ENCODE measurements at places on chromosomes 2 and 18.
A peak's percentile ranks its signal among the peaks of the same experiment; 100 is the strongest.

- H3K4me3 ChIP-seq, result no peak overlapping the region
- H3K27ac ChIP-seq, result no peak overlapping the region
- no peaks in the 10 kb centered on the region for H3K27me3 ChIP-seq
- H3K4me1 ChIP-seq, result peaks cover 14% of the 10 kb centered on the region
- no peaks in the 10 kb centered on the region for H3K36me3 ChIP-seq
Measured at GRCh38 chr2:158513841-158514240, 57.1 kb downstream of the PKP4 start.

DNA sequence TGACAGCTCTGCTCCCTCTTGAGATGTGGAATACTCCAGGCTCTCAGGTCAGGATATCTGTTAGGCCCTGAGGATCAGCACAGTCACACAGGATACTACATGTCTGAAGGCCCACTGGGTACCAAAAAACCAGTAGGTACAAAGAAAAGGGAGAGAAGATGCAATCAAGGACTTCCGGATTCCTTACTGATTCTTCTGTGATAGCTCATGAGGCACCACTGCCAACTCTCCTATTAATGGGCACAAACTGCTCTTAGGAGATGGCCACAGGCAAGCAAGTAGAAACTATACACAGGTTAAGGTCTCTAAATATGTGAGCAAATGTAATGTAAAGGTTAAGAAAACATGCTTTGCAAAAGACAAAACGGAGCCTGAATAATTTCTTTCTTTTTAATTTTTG, 3.5 kb downstream of the TMEM127 start:
- no peaks in the 10 kb centered on the region for H3K36me3 ChIP-seq
- no peaks in the 10 kb centered on the region for H3K27me3 ChIP-seq
- peaks cover 65% of the 10 kb centered on the region for H3K4me1 ChIP-seq
- no peak overlapping the region for H3K27ac ChIP-seq

DNA sequence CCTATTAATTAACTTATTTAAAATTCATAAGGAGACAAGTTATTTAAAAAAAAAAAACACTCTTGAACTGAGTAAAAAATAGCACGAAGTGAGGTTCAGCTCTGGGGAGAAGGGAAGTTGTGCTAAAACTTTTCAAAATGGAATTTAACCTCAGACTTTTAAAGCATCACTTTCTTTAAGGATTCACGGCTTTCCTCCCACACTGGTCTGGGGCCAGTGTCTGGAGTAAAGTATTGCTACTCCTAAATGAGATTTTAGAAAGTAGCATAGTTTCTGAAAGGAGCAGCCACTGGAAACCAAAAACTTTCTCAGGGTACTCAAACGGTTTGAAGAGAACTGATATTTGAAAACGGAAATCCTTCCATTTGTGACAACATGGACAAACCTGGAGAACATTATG, 97.7 kb upstream of the CYP1B1 start:
- H3K4me1 ChIP-seq, result peaks cover 30% of the 10 kb centered on the region
- no peak overlapping the region for H3K27ac ChIP-seq
- no peak overlapping the region for H3K4me3 ChIP-seq
- DNase-seq, result no peak
- no peaks in the 10 kb centered on the region for H3K36me3 ChIP-seq

- H3K36me3 ChIP-seq, result no peaks in the 10 kb centered on the region
- no peak overlapping the region for H3K4me3 ChIP-seq
- H3K27me3 ChIP-seq, result no peaks in the 10 kb centered on the region
- peaks cover 3% of the 10 kb centered on the region for H3K4me1 ChIP-seq
- H3K27ac ChIP-seq, result no peak overlapping the region
- DNase-seq, result no peak
Measured at GRCh38 chr2:71006955-71007799, 12.5 kb upstream of the TEX261 start.

- peak; percentile 92 for DNase-seq
- H3K36me3 ChIP-seq, result no peaks in the 10 kb centered on the region
- H3K4me1 ChIP-seq, result peaks cover 10% of the 10 kb centered on the region
- no peaks in the 10 kb centered on the region for H3K27me3 ChIP-seq
- H3K4me3 ChIP-seq, result peak overlapping the region; percentile 33
- peak overlapping the region; percentile 84 for H3K27ac ChIP-seq
Measured at GRCh38 chr2:74440378-74441169, 1.2 kb downstream of the RTKN start.

- no peak for DNase-seq
- no peak overlapping the region for H3K27ac ChIP-seq
- H3K4me3 ChIP-seq, result no peak overlapping the region
- H3K36me3 ChIP-seq, result no peaks in the 10 kb centered on the region
- H3K4me1 ChIP-seq, result peaks cover 31% of the 10 kb centered on the region
- no peaks in the 10 kb centered on the region for H3K27me3 ChIP-seq
Measured at GRCh38 chr2:239220981-239221396, 179.8 kb downstream of the HDAC4 start.

GRCh38 chr2:25497229-25497917, 155.6 kb upstream of the DNMT3A start:
- H3K4me3 ChIP-seq, result no peak overlapping the region
- H3K27me3 ChIP-seq, result no peaks in the 10 kb centered on the region
- no peaks in the 10 kb centered on the region for H3K36me3 ChIP-seq
- DNase-seq, result no peak
- peaks cover 10% of the 10 kb centered on the region for H3K4me1 ChIP-seq
- H3K27ac ChIP-seq, result no peak overlapping the region

DNA sequence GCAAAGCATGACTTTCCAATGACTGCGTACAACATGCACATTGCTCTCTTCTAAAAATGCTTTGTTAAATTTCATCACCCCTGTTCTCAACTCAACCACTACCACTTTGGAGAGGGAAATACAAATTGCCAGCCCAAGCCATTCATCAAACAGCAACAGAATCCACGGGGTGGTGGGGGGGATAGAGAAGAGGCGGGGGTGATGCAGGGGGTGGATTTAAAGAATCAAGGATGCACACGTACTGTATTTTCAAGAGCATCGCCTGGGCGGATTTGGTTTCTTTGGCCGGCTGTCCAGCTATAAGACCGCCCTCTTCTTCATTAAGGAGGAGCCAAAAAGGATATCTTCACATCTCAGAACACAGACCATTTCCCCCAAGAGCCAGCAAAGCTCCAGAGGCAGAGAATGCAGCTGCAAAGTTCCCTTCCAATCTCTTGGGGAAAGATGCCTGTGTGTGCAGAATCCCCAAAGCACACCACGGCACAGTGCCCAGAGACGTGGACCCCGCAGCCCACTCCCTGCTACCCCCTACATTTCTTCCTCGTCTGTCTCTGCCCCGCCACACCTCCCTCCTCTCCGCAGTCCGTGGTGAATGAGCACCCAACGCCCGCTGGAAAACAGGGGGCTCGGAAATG, 977 bp downstream of the SLC8A1 start:
- no peaks in the 10 kb centered on the region for H3K4me1 ChIP-seq
- no peaks in the 10 kb centered on the region for H3K27me3 ChIP-seq
- no peak overlapping the region for H3K27ac ChIP-seq
- no peaks in the 10 kb centered on the region for H3K36me3 ChIP-seq
- no peak overlapping the region for H3K4me3 ChIP-seq
- no peak for DNase-seq

- no peak for DNase-seq
- peaks cover under 1% of the 10 kb centered on the region for H3K4me1 ChIP-seq
- no peak overlapping the region for H3K27ac ChIP-seq
- H3K36me3 ChIP-seq, result peaks cover 2% of the 10 kb centered on the region
Measured at GRCh38 chr2:241695651-241696050, 6.2 kb upstream of the ING5 start.

DNA sequence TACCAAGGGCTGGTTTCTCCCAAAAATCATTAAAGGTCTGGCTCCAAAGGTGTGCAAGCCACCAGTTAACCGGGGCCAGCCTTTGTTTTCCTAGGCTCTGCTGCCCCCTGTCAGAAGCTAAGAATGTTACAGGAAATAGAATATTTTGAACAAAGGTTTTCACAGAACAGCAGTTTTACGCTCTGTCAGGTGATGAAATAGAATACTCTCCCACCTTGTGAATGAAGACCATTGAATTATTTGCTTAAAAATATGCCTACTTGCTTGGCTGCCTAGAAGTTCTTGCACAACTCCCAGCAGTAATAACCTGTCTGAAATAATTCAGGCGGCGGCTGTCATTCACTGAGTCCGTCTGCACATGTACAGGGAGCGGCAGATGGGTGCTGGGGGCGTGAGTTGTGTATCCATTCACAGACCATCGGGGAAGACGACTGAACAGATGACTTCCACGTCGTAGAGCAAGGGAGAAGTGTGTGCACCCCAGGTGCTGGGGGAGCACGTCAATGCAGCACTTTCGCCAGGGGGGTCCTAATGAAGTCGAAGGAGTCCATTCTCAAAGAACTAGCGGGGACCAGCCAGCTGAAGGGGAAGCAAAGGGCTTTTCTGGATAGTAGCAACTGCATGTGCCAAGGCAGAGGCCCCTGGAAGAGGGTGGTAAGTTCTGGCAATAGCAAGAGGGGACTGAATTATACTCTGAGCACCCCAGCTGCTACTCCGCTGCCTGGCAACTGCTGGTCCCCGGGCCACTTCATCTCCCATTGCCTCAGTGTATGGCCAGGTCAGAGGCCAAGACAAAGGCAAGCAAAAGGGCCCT, 56.1 kb downstream of the SF3B1 start:
- no peak overlapping the region for H3K27ac ChIP-seq
- no peaks in the 10 kb centered on the region for H3K36me3 ChIP-seq
- peak; percentile 53 for DNase-seq
- no peaks in the 10 kb centered on the region for H3K27me3 ChIP-seq
- H3K4me3 ChIP-seq, result no peak overlapping the region
- H3K4me1 ChIP-seq, result no peaks in the 10 kb centered on the region

GRCh38 chr2:3535794-3536681, 16.7 kb upstream of the ADI1 start:
- no peak overlapping the region for H3K4me3 ChIP-seq
- no peaks in the 10 kb centered on the region for H3K4me1 ChIP-seq
- DNase-seq, result peak; percentile 35
- H3K36me3 ChIP-seq, result no peaks in the 10 kb centered on the region

DNA sequence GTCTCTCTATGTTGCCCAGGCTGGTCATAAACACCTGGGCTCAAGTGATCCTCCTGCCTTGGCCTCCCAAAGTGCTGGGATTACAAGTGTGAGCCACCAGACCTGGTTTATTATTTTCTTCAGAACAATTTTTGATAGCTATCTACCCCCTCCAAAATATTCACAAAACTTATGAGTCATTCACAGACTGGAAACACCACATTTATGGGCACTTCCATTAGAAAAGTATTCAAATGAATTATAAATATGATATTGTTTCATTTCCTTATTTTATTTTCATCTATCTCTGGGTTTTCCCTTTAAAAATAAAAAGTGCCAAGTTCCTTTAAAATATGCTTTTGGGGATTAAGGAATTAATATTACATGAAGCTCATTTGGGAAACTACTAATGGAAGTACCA, 58.8 kb upstream of the MSTN start:
- no peaks in the 10 kb centered on the region for H3K4me1 ChIP-seq
- no peaks in the 10 kb centered on the region for H3K27me3 ChIP-seq
- no peaks in the 10 kb centered on the region for H3K36me3 ChIP-seq

- no peaks in the 10 kb centered on the region for H3K4me1 ChIP-seq
- no peak overlapping the region for H3K27ac ChIP-seq
- H3K27me3 ChIP-seq, result no peaks in the 10 kb centered on the region
- H3K4me3 ChIP-seq, result no peak overlapping the region
- no peaks in the 10 kb centered on the region for H3K36me3 ChIP-seq
- peak; percentile 42 for DNase-seq
Measured at GRCh38 chr2:215832791-215833190, 180.6 kb downstream of the MREG start.

DNA sequence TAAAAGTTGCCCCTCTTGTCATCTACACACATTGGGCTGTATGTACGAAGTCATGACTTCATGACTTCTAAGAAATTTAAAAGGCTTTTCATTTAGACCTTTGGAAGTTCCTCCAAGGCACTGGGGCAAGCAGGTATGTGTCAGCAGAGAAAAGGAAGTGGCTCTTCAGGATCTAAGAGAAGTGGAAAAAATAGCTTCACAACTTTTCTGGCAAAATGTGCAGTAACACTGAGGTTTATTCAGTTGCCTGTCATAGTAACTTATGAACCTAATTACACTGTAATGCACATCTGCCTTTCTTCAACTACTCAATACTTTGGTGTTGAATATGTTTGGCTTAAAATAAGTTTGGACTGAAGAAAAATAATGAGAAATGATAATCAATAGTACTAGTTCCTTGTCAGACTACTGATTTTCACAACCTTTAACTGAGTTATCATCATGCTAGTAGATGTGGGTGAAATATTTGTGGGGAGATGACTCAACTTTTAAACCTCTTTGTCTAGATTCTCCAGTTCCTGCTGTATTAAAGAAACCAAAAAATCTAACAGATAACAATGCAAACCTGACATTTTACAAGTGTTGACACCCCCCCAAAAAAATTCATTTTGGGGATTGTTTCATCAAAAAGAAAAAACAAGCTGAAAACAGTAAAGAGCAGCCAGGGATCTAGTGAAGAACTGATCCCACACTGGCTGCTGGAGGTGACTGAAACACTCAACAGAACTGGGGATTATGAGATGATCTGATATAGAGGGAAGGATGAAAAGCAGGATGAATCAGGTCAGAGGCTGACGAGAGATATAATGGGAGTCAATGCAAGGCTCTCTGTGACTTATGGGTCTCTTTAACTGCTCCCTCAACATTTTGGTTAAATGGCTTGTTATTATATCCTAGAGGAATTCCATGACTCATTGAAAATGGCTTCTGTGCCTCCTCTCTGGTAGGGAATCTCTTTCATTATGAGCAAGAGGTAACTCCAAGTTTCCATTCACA, 84.6 kb downstream of the COLEC12 start:
- H3K4me3 ChIP-seq, result no peak overlapping the region
- no peaks in the 10 kb centered on the region for H3K4me1 ChIP-seq
- H3K36me3 ChIP-seq, result no peaks in the 10 kb centered on the region
- H3K27me3 ChIP-seq, result no peaks in the 10 kb centered on the region
- no peak overlapping the region for H3K27ac ChIP-seq

GRCh38 chr2:10499275-10499907, 51.3 kb upstream of the ODC1 start:
- H3K36me3 ChIP-seq, result no peaks in the 10 kb centered on the region
- no peak overlapping the region for H3K4me3 ChIP-seq

DNA sequence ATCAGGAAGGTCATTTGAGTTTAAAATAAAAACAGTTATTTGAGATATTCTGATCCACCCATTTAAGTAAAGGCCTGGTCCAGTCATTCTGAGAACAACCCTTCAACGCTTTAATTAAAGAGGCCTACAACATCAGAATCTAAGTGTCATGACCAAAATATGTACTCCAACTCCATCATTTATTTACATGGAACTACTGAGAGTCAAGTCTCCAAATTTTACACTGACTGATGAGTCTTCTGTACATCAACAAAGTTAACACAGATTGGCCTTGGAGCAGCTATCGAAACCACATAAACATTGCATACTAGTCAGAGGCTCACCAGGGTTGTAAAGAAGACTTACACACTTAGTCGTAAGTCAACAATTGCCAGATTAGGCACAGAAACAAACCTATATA, 37.1 kb downstream of the PIEZO2 start:
- no peaks in the 10 kb centered on the region for H3K4me1 ChIP-seq
- H3K36me3 ChIP-seq, result no peaks in the 10 kb centered on the region
- H3K27ac ChIP-seq, result no peak overlapping the region
- DNase-seq, result no peak

- H3K4me3 ChIP-seq, result no peak overlapping the region
- DNase-seq, result no peak
- H3K27me3 ChIP-seq, result no peaks in the 10 kb centered on the region
- H3K27ac ChIP-seq, result no peak overlapping the region
Measured at GRCh38 chr2:189669913-189670312, 4.6 kb upstream of the ANKAR start.

- H3K27ac ChIP-seq, result no peak overlapping the region
- no peaks in the 10 kb centered on the region for H3K4me1 ChIP-seq
- no peak overlapping the region for H3K4me3 ChIP-seq
Measured at GRCh38 chr2:202521470-202521869, 113.3 kb upstream of the FAM117B start.
